ENCODE measurements at places on chromosomes 16 and 17.

GRCh38 chr17:34414339-34414738, 51.3 kb upstream of the CCL1 start:
- no peak for DNase-seq

DNA sequence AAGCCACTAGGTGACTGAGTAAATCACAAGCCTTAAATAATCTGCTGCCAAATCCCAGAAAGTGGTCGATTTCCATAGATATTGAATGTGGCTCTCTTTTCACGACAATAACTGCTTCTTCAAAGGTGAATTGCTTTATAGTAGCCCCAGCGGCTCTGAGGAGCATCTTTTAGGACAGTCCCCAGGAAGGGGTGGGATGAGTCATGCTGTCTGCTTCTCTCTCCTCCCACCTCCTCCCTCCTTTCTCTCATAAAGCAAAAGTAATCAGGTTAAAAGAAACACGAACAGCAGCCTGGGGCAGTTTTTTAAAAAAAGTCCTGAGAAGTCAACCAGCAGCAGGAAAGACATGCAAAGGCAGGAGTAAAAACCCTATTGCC, 1.8 kb downstream of the KIAA0513 start:
- peak; percentile 76 for DNase-seq

DNA sequence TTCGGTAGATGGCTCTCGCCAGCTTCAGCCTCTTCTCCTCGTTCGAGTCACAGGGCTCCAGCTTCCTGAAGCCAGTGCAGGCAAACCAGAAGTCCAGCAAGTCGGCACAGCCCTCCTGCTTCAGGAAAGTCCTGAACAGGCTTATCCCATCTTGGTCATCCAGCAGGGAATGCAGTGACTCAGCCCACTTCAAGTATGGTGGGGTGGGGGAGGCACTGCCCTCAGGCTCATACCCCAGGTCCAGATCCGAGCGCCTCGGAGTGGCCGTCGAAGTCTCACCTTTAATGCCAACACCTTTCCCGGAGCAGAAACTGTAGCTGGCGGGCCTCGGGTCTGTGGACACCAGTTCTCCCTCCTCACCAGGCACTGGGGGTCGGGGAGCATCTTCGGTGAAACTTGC, 5.9 kb downstream of the AXIN1 start:
- DNase-seq, result no peak

DNA sequence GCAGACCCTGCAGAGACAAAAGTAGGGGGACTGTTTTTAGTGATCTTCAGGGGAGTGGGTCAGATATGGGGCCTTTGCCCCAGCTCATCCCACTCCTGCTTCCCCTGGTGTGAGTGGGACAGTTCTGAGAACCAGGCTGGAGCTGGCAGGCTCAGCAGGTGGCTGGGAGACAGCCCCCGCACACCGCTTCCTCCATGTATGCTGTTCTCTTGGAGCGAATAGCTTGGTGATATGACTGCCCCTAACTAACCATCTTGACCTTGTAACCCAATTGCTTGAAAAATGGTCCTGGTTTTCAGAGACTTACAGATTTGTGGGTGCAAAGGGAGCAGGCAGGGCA, 61.5 kb downstream of the PRMT7 start:
- DNase-seq, result no peak

- DNase-seq, result no peak
Measured at GRCh38 chr17:78281249-78281845, 49.9 kb downstream of the TMEM235 start.

GRCh38 chr17:3968886-3969524, 4.8 kb upstream of the ATP2A3 start:
- DNase-seq, result no peak

- no peak for DNase-seq
Measured at GRCh38 chr17:8004899-8005298, 2.5 kb downstream of the GUCY2D start.

GRCh38 chr17:21210411-21211076, 3.4 kb downstream of the TMEM11 start:
- no peak for DNase-seq

- no peak for DNase-seq
Measured at GRCh38 chr16:86396422-86396821, 113.9 kb upstream of the FOXF1 start.

DNA sequence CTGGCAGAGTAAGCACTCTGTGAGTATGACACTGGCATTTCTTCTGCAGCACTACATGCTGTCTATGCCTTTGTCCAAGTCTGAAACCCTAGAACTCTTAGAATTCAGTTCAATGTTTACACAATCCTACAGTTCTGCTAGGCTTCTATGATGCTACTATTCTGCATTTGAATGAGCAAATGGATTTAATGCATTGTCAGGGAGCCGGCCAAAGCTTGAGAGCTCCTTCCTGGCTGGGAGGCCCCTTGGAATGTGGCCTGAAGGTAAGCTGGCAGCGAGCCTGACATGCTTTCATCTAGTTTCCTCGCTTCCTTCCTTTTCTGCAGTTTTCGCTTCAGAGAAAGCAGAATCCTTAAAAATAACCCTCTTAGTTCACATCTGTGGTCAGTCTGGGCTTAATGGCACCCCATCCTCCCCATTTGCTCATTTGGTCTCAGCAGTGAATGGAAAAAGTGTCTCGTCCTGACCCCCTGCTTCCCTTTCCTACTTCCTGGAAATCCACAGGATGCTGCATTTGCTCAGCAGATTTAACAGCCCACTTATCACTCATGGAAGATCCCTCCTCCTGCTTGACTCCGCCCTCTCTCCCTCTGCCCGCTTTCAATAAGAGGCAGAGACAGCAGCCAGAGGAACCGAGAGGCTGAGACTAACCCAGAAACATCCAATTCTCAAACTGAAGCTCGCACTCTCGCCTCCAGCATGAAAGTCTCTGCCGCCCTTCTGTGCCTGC, at the start of gene CCL2:
Gene CCL2 (plus strand): TSS at position 635 of the 730 bp plus-strand sequence. CDS start 65 bp downstream, at position 700.
- DNase-seq, result no peak

DNA sequence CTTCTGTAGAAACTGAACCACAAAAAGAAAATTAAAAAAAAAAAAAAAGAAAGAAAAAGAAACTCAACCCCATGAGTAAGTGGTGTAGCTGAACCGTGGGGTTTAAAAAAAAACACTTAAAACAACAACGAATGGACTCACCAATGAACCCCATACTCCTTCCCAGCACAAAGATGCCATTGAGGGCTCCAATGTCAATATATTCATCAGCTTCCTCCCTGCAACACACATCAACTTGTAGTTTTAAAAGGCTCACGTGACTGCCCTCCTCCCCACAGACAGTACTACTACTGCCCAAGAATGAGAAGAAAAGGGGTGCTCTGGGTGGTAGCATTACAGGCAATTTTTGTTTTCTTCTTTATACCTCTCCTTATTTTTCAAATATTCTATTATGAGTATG, 3.3 kb upstream of the KLHL11 start:
- DNase-seq, result no peak

DNA sequence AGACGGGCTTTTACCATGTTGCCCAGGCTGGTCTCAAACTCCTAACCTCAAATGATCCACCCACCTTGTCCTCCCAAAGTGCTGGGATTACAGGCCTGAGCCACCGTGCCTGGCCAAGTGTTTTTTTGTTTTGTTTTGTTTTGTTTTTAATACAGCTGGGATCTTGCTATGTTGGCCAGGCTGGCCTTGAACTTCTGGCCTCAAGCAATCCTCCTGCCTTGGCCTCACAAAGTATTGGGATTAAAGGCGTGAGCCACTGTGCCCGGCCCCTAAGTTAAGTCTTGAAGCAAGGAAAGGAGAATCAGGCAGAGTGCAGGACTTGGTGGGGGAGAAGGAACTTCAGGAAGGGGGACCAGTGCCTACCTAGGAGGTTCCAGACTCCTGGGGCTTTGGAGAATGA, 51.7 kb upstream of the NOL11 start:
- no peak for DNase-seq

DNA sequence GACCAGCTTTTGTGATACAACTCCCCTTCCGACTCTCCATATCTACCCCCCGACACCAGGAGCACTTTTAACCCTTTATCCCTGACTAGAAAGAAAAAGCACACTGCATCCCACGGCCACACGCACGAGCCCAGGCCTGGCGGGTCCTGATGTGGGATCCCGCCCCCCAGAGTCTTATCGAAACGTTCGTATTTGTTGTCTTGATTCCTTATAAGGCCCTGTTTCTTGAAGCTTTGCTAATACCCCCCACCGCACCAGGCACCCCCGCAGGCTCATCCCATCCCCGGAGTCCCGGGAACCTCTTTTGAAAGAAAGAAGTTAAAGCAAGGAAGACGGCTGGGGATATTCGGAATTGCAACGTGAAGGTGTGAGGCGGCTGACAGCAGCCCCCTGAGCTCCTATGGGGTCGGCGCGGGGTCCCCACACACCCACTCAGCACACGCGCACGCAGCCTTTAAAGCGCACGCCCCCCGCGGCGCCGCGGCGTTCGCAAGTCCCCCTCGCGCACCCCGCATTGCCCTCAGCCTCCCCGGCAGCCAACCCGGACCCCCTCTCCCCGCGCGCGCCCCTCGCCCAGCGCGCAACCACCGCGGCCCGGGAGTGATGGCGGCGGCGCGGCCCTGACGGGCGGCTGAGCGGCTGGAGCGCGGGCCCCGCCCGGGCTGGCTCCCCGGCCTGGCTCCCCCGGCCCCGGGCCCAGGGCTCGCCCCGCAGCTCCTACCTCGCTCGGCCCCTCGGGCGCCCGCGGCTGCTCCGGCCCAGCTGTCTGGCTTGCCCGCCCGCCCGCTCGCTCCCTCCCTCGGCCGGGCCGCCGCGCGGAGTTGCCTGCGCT, 448 bp downstream of the STAT5B start:
- DNase-seq, result peak; percentile 29

GRCh38 chr16:79201436-79201835, 399.1 kb downstream of the MAF start:
- DNase-seq, result no peak

- DNase-seq, result no peak
Measured at GRCh38 chr16:1929105-1929504, 10.9 kb upstream of the HS3ST6 start.

Measured in stimulated activated CD4-positive, alpha-beta T cell treated with anti-CD3 and anti-CD28 coated beads, Interleukin-4, amount 100 ng/mL, for 24 hours (primary cell).